Esophagus squamous epithelium (tissue), 5 donors: ENCODE measurements at places on chromosomes 5 and 9.

DNA sequence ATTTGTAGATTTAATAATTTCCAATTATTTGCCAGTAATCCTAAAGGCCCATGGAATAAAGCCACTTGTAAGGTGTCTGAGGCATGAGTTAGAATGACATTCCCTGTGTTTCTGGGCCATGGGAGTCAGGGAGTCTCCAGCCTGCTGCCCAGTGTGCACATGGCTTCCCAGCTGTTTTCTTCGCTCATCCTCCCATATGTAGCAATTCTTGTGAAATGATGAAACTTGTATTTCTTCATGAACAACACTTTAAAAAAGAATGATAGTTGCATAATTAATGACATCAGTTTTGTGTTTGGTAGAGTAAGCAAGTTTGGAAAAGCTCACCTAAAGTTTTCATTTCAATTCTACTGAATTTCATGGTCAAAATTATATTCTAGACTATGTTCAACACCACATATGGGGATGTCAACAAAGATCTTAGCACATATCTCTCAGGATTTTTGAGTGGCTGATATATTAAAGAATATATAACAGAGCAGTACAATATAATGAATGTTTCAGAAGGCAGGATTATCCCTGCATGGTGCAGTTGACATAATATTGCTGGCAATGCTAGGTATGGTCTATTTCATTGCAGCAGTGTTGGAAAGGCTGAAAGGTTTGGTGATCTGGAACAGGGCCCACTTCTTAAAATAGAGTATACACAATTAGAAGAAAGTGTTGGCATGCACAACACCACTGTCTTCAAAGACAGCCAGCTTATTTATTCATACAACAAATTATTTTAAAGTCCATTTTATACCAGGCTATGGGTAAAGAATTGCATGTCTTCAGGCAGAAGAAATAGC, 44.7 kb downstream of the GRIN3A start:
- DNase-seq: no peak

DNA sequence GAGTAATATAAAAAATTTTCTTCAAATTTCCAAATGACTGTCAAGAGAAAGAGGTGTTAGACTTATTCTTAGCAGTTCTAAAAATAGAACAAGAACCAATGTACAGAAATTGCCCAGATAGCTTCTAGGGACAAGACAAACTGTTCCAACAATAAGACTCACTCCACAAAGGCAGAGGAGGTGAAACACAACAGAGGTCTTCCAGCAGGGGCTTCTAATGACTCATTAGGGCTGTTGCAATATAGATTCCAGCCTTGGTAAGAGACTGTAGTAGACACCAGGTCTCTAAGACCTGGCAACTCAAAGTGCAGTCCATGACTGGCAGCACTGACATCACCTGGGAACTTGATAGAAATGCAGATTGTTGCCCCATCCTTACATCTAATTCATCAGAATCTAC, 134.6 kb upstream of the VLDLR start:
- no peak for DNase-seq

- no peak for DNase-seq
Observed at GRCh38 chr9:114053246-114054005, 24.7 kb downstream of the AMBP start.

DNA sequence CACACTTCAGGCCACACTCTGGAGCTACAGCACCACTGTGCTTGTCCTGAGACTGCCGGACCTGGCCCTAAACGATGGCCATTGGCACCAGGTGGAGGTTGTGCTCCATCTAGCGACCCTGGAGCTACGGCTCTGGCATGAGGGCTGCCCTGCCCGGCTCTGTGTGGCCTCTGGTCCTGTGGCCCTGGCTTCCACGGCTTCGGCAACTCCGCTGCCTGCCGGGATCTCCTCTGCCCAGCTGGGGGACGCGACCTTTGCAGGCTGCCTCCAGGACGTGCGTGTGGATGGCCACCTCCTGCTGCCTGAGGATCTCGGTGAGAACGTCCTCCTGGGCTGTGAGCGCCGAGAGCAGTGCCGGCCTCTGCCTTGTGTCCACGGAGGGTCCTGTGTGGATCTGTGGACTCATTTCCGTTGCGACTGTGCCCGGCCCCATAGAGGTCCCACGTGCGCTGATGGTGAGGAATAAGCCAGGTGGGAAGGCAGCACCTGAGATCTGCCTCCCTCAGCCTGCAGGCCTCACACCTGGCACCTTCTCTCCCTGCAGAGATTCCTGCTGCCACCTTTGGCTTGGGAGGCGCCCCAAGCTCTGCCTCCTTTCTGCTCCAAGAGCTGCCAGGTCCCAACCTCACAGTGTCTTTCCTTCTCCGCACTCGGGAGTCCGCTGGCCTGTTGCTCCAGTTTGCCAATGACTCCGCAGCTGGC, 14.7 kb downstream of the CRB2 start:
- no peak for DNase-seq

GRCh38 chr5:97628807-97629206, 445.8 kb upstream of the RIOK2 start:
- DNase-seq: no peak

- no peak for DNase-seq
Observed at GRCh38 chr9:122394265-122395125, 23.7 kb downstream of the PTGS1 start.

GRCh38 chr5:131163276-131164119, 1.6 kb downstream of the HINT1 start:
- no peak for DNase-seq
